ENCODE measurements at places on chromosomes 2 and 18.
A peak's percentile ranks its signal among the peaks of the same experiment; 100 is the strongest.

DNA sequence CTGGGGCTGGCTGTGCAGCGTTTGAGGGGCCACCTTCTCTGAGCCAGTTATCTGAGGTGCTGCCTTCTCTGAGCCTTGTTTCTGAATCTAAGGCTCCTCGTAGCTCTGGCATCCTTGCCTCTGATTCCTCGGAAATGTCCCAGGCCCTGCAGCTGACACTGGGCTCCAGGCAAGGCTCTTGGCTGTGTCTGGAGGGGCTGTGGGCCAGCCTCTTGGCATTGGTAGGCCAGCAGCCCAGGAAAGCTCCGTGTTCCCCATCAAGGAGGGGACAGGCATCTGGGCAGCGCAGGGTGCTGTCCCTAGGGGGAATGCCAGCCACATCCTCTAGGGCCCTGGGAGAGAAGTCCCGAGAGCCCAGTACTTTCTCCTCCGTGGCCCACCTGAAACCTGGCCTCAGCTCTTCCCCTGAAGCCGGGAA is 40.7 kb upstream of the TAF1B start:
- no peak for DNase-seq

- DNase-seq, result no peak
Measured at GRCh38 chr18:45349019-45349418, 266.3 kb upstream of the SLC14A2 start.

- no peak for DNase-seq
Measured at GRCh38 chr18:399631-400135, 100.8 kb downstream of the COLEC12 start.

DNA sequence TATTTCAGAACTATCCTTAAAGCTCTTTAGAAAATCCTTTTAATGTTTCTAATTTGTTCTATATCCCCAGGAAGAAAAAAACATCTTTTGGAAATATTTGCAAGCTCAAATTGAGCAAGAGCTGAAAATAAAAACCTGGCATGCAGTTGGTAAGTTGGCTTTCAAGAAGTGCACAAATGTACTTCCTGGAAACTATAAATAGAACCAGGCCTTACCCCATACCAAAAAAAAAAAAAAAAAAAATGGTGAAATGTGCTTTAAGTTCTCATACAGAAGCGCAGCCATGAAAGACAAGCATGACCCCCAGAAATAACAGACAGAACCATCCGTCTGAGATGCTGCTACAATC is 178.5 kb downstream of the HDAC4 start:
- no peak for DNase-seq

DNA sequence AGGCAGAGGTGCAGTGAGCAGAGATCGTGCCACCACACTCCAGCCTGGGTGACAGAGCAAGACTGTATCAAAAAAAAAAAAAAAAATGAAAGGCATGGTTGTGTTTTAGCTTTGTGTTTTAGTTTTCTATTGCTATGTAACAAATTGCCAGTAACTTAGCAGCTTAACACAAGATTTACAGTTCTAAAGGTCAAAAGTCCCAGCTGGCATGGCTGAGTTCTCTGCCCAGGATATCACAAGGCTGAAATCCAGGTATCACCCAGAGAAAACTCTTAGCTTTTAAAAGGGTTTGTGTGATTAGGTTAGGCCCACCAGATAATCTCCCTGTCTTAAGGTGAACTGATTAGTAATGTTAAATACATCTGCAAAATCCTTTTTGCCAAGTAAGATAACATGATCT is 107.7 kb upstream of the YPEL5 start:
- no peak for DNase-seq

- peak; percentile 47 for DNase-seq
Measured at GRCh38 chr2:126634273-126634861, 21.6 kb upstream of the GYPC start.

GRCh38 chr2:231199219-231199618 is 788 bp downstream of the ARMC9 start:
- DNase-seq, result no peak

- no peak for DNase-seq
Measured at GRCh38 chr2:232993231-232993821, 19.7 kb downstream of the NGEF start.

DNA sequence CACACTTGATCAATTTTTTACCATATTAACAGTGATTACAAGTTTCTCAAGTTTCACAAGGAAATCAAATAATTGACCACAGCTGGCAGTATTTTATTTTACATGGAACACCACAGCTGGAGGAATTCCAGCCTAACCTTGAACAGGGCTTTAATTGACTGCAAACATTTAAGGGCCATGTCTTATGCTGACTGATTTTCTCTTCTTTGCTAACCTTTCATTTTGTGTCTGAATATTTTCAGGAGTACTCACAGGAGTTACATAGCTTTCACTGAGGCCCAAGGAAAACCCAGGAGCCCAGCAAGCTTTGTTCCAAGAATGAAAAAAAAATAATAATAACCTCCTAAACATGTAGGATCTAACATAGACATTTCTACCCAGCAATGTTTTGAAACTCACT is 49.6 kb downstream of the FRZB start:
- no peak for DNase-seq

GRCh38 chr2:134919341-134920210 is 954 bp downstream of the CCNT2 start:
- peak; percentile 41 for DNase-seq

GRCh38 chr2:189178726-189179569 is 613 bp downstream of the COL5A2 start:
- DNase-seq, result no peak

GRCh38 chr2:83757329-83757728 is 701.8 kb downstream of the SUCLG1 start:
- DNase-seq, result no peak

DNA sequence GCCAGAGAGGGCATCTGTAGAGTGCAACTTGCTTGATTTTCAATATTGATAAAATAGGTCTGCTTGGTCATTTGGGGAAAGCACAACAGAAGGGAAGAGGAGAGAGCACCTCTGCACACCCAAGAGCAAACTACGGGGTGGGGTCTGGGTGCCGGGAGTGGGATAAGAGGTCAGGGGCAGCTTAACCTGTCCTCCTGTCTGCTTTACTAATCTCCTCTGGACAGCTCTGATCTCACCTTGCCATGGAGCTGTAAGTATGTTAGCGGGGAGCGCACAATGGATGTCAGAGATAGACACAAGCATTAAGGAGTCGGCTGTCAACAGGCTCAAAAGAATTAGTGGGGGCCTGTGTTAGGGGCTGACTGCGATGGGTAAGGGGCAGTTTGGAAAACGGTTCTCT is 328.7 kb downstream of the CYRIA start:
- DNase-seq, result no peak

DNA sequence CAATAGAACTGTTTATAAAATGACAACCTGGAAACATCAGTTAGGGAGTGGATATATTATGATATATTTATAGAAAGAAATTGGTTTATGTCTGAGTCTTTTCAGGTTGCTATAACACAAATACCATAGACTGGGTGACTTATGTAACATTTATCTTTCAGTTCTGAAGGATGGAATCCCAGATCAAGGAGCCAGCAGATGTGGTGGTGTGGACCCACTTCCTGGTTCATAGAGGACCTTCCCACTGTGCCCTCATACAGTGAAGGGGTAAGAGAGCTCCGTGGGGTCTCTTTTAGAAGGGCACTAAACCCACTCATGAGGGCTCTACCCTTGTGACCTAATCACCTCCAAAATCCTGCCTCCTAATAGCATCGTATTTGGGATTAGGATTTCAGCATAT is 86.7 kb downstream of the BCL2 start:
- no peak for DNase-seq

DNA sequence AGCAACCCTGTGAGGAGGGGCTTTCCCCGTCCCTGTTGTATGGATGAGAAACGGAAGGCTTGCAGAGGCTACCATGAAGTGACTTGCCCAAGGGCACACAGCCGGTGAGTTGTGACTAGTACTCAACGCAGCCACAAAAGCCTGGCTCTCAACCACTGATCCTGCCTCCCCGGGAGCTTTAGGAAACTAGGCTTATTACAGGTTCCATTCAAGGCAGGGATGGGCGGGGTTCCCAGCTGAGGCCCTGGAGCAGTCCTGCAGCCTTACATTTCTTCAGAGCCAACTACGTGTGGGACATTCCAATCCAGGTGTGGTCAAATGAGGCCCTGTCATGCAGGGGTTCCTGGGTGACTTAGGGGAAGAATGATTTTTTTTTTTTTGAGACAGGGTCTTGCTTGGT is 59.6 kb downstream of the MEX3C start:
- no peak for DNase-seq

DNA sequence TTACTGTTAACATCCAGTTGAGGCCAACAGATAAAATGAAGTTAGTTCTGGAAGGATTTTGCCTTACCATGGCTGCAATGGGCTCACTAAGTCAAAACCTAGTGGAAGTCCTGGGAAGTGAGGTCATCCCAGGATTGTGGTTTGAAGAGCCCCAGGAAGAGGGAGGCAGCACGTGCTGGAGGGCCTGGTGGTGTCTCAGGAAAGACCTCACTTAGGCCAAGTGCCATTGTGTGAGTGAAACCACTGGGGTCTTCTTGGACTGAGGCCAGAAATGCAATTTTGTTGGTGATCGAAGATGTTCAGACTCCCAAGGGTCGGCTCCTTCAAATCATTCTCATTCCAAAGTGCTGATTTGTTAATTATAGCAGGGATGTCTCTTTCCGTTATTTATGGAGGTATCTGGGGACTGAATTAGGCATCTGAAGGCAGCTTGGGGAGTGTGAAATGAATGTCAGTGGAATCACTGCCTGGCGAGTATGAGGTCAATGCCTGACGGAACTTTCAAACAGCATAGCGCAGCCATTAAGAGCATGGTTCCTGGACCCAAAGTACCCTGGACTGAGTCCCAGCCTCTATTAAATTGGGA is 60.0 kb downstream of the IL1R2 start:
- no peak for DNase-seq

DNA sequence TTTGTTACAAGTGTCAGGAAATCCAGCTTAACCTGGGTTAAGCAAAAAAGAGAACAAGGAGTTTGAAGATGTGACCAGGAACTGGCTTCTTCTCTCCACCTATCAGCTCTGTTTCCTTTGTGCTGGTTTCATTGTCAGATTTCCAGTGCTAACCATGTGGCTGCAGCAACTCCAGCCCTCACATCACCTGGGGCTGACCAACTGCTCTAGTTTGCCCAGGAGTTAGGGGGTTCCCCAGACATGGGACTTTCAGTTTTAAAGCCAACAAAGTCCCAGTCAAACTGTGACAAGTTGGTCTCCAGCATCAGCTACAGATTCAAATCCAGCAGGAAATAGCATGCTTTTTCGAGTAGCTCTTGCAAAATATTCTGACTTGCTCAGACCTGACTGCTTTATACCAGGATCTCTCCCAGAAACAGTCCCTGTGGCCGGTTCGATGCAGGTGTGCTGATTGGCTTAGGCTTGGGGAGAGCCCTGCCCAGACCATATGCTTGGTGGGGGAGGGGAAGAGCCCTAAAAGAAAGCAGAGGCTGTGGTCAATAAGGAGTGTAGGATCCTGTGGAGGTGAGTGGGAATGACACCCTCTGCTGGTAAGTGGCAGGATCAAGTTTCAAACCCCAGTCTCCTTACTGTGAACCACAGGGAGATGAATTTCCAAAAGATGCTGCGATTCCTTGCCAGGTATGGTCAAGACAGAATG is 49.5 kb downstream of the KCNE4 start:
- no peak for DNase-seq

DNA sequence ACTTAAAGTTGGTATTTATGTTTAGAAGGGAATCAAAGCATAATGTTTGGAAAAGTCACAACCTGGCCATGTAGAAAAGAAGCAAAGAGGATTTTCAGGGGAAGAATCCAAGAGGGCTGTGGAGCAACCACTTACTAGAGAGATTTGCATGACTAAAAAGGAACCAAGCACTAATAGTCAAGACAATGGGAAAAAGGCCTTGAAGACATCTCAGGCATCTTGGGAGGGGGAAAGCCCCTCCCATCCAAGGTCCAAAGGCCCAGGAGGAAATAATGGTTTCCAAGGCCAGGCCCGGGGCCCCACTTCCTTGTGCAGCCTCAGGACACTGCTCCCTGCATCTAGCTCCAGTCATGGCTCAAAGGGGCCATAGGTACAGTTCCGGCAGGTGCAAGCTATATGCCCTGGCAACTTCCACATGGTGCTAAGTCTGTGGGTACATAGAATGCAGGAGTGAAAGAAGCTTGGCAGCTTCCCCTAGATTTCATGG is 128.1 kb downstream of the EIPR1 start:
- no peak for DNase-seq

DNA sequence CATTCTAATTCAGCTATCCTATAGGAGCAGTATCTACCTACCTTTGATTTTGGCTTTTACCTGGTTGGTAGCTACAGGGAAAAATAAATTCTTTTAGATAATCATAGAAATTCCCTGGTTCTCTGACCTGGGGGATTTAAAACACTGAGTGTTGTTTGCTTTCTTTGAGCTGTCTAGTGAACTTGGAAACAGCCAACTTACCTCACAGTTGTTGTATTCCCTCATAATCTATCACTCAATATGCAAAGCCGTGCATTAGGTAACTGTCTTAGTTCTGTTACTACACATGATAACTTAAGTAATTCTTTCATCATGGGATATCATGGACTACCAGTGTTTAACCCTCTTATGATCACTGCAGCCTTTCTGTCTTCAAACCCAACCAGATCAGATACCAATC is 127.8 kb downstream of the TTC27 start:
- DNase-seq, result no peak

GRCh38 chr2:121189661-121190381 is 95.2 kb downstream of the TFCP2L1 start:
- DNase-seq, result no peak

GRCh38 chr2:178450524-178450773 is 526 bp downstream of the PRKRA start:
- peak; percentile 79 for DNase-seq

GRCh38 chr2:168587307-168587706 is 131.2 kb downstream of the CERS6 start:
- DNase-seq, result no peak

DNA sequence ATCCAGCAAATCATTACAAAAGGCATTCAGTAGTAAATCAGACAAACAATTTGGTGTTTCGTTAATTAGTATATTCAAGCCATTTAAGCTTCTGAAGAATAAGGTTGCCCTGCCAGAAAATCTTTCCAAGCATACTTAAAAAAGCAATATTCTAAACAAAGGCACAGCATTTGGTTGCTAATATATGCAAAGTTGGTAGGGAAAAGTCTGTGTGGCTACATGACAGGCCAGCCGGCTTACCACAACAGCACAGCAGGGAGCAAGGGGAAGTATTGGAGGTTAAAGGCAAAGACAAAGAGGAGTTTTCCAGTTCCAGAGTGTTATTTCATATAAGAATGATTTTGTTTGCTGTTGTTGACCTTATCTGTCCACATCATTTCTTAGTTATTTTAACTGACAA is 282.3 kb downstream of the MBD5 start:
- DNase-seq, result no peak

GRCh38 chr2:102025016-102025501 is 33.3 kb downstream of the IL1R2 start:
- no peak for DNase-seq

DNA sequence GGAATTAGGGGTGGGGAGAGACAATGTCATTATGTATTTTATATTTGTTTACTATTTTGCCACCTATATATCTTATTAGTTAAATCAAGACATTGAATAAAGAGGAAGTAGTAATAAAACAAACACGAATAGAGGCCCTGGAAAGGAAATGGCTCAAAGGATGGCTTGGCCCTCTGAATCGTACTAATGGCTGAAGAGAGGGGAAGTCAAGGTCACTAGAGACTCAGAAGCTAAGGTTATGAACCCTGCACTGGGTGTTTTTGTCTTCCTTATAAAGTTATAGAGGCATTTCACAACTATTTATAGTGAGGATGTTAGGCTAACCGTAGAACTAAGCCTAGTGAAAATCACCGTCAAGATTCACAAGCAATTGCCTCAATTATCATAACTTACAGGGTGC is 685.9 kb downstream of the ARHGAP15 start:
- no peak for DNase-seq

- no peak for DNase-seq
Measured at GRCh38 chr2:154720651-154721050, 22.2 kb downstream of the KCNJ3 start.

- no peak for DNase-seq
Measured at GRCh38 chr2:216877085-216877484, 17.2 kb upstream of the TNP1 start.
